ENCODE measurements at places on chromosomes 5 and 9.

DNA sequence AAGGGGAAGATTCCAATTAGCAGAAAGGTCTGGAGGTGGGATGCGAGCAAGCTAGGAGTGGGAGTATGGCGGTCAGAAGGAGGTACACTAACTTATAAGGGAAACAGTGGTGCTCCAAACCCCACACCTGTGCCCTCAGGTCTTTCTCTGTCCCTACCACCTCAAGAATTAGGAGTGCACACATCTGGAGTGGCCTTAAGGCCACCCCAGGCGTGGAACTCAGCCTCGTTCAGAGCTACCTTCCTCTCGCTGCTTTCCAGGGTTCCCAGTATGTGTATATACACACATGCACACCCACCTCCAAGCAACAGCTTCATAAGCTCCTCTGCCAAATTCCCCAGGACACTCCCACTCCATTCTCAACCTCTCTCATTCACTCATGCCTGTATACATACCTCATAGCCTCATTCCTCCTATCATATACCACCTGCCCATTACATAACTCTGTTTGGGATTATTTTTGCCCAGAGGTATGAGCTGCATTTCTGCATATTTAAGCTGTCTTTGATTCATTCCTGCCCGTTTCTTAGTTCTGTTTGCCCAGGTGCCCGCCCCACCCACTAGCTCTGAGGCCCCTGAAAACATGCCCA lies 118.7 kb downstream of the PSD2 start:
- DNase-seq: no peak

- DNase-seq: no peak
Measured at GRCh38 chr9:7452378-7452777, 347.2 kb downstream of the DMAC1 start.

DNA sequence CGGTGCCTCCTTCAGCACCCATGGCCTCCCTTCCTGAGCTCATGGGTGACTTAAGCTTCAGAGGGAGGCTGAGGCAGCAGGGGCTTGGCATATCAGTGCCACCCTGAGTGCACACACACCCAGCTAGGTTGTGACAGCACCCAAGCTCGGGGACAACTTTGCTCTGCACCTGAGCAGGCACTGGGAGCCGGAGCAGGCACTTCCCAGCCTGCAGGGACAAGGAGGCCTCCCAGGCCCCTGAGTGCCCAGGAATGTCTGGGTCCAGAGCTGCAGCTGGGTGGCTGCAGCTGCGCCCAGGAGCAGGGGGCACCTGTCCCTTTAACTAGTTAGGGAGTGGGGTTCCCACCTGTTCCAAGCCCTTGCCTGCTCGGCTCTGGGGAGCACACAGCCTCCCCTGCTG lies 48.7 kb upstream of the CDH12 start:
- no peak for DNase-seq

- DNase-seq: no peak
Measured at GRCh38 chr5:174064171-174064570, 18.7 kb downstream of the NSG2 start.

GRCh38 chr9:90836411-90837080 lies 34.9 kb downstream of the SYK start:
- no peak for DNase-seq

DNA sequence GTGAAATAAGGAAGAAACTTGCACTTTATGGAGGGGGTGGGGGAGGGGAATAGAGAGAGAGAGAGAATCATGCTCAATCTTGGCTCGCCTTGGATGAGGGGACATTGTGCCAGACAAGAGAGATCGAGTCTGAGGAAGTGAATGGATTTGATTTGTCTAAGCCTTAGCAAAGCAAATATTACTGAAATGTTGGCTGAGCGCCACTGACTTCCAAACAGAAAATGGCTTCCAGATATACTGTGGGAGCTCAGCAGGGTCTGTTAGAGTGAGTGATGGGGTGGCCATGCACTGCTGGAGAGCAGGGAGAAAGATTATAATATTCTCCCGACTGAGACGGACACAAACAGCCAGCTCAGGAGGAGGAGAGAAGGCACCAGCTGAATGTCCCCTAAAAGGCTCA lies 34.5 kb downstream of the BRINP1 start:
- no peak for DNase-seq

GRCh38 chr9:79233542-79233941 lies 338.2 kb upstream of the TLE4 start:
- no peak for DNase-seq

- DNase-seq: no peak
Measured at GRCh38 chr9:109926421-109926869, 146.4 kb downstream of the PALM2AKAP2 start.

All from NCI-H2081 treated with DMSO at 0.1 percent for 48 hours (cell line).